Cortex of kidney (tissue), 1 donor: ENCODE measurements at places on chromosomes 1 and 21.

DNA sequence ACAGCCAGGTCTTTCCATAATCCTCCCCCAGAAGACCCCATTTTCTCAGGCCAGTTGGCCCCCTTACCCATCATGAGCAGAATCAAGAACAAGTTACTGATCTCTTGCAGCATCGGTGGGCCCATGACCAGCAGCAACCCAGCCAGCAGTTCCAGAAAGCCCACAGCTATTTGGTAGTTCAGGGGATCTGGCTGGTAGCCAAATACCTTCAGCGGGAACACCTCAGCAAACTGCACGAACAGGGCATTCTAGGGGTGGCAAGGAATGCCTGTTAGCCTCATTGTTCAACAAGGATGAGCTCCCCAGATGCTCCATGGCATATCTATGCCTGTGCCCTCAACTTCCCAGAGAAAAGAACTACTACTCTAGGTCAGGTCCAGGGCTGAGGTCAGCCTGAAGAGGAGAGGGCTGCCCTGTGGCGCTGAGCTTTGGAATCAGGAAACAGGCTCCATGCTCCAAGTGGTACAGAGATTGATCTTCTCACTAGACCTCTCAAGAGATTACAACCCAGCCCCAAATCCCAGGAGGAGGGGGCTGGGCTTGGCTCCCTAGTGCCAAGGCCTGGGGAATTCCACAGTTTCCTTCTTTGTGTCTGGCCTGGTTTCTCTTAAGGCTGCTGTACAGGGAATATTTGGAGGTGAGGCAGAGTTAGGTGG is 1.3 kb downstream of the TMEM35B start:
- no peak for DNase-seq

- DNase-seq, result no peak
Observed at GRCh38 chr1:61337981-61338848, 255.9 kb downstream of the NFIA start.

- no peak for DNase-seq
Observed at GRCh38 chr21:43315244-43316137, 111.4 kb downstream of the SIK1 start.

DNA sequence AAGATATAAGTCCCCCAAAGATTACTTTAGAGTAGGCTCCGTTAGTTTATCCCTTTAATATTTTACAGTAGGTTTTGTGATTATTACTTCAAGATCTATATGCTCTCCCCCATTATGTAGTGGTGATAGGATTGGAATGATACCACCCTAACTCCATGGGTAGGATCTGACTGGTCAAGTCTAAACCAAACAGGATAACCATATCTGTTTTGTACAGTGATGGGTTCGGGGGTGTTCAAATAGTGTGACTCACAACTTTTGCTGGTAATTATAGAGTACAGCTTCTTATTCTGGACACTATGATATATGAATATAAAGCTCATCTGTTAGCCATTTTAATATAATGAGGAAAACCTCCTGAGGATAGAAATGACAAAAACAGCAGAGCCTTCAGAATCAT is 85.8 kb upstream of the GFI1 start:
- DNase-seq, result no peak

GRCh38 chr1:111399792-111400610 is 27.5 kb downstream of the OVGP1 start:
- DNase-seq, result no peak

- no peak for DNase-seq
Observed at GRCh38 chr1:240151136-240151735, 59.6 kb downstream of the FMN2 start.

DNA sequence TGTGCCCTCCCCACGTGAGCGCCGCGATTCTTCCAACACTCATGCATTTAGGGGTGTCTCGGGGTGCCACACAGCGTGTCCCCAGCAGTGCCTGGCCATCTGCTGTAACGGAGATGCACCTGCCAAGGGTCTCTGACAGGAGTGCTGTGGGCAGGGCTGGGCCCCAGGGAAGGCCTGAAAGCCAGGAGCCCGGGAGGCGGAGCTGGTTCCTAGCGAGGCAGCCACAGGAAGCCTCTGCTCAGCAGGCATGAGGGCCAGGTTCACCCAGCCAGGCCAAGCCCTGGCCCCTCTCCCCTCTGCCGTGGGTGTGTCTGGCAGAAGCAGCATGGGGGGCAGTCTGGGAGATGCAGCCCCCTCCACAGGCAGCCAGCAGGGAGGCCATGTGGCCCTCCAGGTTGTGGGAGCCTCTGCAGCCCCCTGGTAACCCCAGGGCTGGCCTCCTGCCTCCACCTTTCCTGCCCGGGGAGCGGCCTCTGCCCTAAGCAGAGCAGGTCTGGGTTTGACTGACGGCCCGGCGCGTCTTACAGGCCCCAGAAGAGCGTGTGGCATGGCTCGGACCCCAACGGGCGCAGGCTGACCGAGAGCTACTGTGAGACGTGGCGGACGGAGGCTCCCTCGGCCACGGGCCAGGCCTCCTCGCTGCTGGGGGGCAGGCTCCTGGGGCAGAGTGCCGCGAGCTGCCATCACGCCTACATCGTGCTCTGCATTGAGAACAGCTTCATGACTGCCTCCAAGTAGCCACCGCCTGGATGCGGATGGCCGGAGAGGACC is 30.4 kb downstream of the SLC19A1 start:
- no peak for DNase-seq
